ENCODE measurements at places on chromosomes 7 and 10.
A peak's percentile ranks its signal among the peaks of the same experiment; 100 is the strongest.

DNA sequence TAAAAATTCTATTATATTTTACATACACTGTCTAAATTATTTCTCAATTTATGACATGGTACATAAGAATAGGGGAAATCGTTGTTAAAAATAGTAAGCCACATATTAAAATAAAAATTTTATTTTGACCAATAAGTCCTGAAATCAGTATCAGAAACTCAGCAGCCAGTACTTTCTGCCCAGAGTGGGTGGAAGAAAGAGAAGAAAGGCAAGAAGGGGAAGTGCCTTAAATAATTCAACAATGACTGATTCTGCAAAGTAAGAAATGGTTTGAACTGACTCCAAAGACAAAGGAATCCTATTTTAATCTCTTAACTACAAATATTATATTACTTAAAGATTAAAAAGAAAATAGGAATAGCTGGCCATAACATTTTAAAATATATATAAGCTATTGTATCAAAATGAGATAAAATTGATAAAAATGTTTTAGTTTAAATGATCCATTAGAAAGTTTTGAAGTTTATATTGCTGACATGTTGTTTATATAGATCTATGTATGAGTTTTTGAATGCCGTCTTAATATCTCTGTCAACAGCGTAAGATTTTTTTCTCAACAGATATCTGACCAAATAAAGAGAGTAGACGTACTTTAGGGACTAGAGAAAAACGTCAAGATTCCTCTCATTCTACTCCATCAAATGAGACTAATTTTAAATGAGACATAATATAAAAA lies 30.2 kb upstream of the NRCAM start:
- no peak for DNase-seq

GRCh38 chr7:139095194-139095659 lies 14.3 kb downstream of the ZC3HAV1 start:
- no peak for DNase-seq

- no peak for DNase-seq
Observed at GRCh38 chr10:132283604-132284382, 24.0 kb downstream of the STK32C start.

DNA sequence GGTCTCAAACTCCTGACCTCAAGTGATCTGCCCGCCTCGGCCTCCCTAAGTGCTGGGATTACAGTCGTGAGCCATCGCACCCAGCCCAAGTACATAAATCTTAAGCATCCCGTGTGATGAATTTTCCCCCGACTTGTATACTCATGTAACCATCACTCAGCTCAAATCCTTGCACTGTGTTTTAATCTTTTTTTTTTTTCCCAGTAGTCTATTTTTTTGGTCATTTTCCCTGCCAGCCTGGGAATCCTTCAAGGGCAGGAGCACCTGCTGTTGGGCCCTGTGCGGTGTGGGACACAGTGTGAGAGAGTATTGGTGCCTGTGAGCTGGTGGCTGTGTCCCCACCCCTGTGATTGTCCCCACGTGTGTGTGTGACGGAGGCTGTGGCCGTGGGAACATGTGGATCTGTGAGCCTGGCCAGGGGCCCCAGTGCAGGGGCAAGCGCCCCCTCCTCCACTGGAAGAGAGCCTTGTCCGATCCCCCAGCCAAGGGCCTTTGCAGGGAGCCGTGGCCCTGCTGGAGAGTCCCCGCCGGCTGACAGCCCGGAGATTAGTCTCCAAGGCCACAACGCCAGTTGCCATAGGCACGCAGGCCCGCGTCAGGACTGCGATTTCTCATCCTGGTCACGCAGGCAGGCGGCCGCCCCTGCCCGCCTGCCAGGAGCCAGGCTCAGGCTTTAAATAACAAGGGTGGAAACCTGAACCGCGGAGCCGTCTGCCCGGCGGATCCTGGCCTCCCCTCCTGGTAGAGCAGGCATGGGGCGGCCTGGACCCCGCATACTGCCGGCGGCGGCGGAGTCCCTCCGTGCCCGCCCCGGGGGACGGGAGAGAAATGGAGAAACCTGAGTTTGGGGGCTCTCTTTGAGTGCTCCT lies 26.5 kb downstream of the GTF2IRD1 start:
- peak; percentile 83 for DNase-seq

GRCh38 chr7:137366995-137367394 lies 23.5 kb upstream of the PTN start:
- DNase-seq, result no peak

- DNase-seq, result peak; percentile 62
Observed at GRCh38 chr7:97179454-97180104, 62.1 kb downstream of the SDHAF3 start.

DNA sequence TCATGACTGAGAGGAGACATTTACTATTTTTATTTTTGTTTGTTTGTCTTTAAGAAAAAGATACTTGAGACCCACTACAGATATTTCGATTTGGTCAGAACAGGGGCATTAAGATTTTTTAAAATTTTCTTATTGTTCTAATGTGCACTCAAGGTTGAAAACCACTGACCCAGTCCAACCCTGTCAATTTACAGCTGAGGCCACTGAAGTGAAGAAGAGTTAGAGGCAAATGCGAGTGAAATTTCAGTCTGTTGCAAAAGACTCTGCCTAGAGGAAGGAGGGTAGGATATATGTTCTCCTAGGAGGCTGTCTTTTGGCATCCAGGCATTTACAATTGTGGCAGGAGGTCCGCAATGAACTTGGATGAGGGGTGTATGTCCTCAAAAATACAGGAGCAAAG lies 396.3 kb downstream of the RPS24 start:
- DNase-seq, result no peak

GRCh38 chr10:35937546-35937945 lies 295.4 kb upstream of the FZD8 start:
- DNase-seq, result no peak

GRCh38 chr10:13086056-13086455 lies 13.9 kb upstream of the OPTN start:
- no peak for DNase-seq

Data from inflammatory macrophage treated with lipopolysaccharide for 4 hours (primary cell).